Upper lobe of right lung (tissue), 1 donor: ENCODE measurements at places on chromosomes 16 and 17. TPM values are rescaled to one million over a fixed set of nuclear protein-coding genes. Genes with fewer than 3 reads are reported as not detected.

METRNL gene
- 79.9 TPM for total RNA-seq

PIGQ gene
- total RNA-seq, result 59.4 TPM

GAS2L2 gene
- total RNA-seq, result not detected

SLC5A2 gene
- 3.1 TPM for total RNA-seq

DNA sequence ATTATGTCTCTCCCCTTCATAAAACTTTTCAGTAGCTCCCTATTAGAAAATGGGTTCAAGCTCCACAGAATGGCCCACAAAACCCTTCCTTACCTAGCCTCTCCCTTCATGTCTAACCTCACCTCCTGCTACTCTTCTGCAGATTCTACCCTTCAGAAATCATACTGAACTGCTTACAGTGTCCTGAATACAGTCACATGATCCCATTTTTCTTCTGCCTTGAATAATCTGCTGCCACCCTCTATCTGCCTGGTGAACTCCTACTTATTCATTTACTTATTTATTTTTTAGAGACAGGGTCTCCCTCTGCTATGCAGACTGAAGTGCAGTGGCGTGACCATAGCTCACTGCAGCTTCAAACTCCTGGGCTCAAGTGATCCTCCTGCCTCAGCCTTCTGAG lies 15.0 kb downstream of the LASP1NB start:
- H3K36me3 ChIP-seq, result no peaks in the 10 kb centered on the region
- DNase-seq, result no peak
- H3K4me1 ChIP-seq, result no peaks in the 10 kb centered on the region
- H3K4me3 ChIP-seq, result no peak overlapping the region
- no peak overlapping the region for H3K27ac ChIP-seq
- H3K27me3 ChIP-seq, result no peaks in the 10 kb centered on the region

DNA sequence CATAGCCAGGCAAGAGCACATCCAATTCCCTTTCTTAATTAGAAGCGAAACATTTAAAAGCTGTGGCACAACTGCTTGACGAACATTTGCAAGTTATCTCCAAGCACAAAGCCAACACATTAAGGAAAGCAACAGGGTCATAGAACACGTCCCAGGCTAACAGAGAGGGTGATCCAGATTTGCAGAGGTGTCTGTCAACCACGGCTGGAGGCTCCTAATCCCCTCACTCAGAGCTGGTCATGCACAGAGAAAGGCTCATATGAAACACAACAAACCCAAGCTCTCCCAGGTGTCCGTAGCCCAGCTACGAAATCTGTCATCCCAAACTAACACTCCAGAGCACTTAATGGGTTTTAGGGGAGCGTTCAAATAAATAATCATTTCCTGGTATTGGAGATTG lies 276.1 kb downstream of the SLC39A11 start:
- H3K27ac ChIP-seq, result no peak overlapping the region
- no peaks in the 10 kb centered on the region for H3K4me1 ChIP-seq
- H3K36me3 ChIP-seq, result no peaks in the 10 kb centered on the region
- no peaks in the 10 kb centered on the region for H3K27me3 ChIP-seq

DNA sequence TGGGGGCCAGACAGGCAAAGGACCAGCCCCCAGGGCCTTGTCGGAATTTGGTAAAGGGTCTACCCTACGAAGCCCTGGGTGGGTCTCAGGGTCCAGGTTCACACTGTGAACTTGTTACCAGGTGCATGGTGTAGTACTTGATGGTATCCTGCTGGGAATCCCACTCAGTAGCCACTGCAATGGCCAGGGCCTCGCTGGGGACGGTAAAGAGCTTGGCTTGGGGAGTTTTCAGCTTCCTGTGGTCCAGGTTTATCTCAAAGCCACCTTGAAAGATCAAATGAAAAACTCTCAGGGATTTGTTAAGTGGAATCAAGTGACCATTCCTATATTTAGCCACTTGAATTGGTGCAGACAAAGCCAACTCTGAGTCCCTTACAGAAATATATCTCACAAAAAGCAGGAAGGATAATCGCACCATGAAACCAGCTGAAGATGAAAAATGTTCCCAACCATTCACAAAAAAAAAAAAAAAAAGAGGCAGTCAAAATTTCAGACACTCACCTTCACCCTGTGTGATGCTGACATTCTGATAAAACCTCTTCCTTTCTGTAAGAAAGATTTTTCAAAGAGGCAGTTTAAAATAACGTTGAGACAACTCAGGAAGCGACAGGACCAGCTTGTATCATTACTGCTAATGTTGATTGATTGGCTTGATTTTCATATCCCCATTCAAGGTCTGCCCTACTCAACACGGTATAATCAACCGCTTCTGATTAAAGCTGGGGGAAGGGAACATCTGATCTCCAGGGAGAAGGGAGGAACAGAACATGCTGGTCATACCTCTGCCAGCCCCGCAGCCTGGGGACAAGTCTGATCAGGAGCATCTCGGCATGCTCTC lies 10.6 kb downstream of the ATPAF2 start:
- peaks cover 6% of the 10 kb centered on the region for H3K4me1 ChIP-seq
- H3K4me3 ChIP-seq, result no peak overlapping the region
- H3K36me3 ChIP-seq, result peaks cover 6% of the 10 kb centered on the region
- H3K27ac ChIP-seq, result no peak overlapping the region
- no peaks in the 10 kb centered on the region for H3K27me3 ChIP-seq
- DNase-seq, result no peak

GRCh38 chr16:49652456-49653172 lies 203.3 kb downstream of the ZNF423 start:
- H3K36me3 ChIP-seq, result no peaks in the 10 kb centered on the region
- no peaks in the 10 kb centered on the region for H3K27me3 ChIP-seq
- DNase-seq, result no peak
- H3K27ac ChIP-seq, result no peak overlapping the region
- no peaks in the 10 kb centered on the region for H3K4me1 ChIP-seq
